ENCODE measurements at places on chromosomes 11 and 22. TPM values are rescaled to one million over a fixed set of nuclear protein-coding genes. Genes with fewer than 3 reads are reported as not detected.

The TRIM22 gene
- total RNA-seq: 1.4 TPM

The GAL3ST1 gene
- total RNA-seq: not detected

The OR51E2 gene
- not detected for total RNA-seq

The CEP126 gene
- 2.7 TPM for total RNA-seq

The OR8D1 gene
- not detected for total RNA-seq

The KCTD14 gene
- total RNA-seq: 0.66 TPM

The NLRX1 gene
- total RNA-seq: 12.4 TPM

The KDELR3 gene
- total RNA-seq: 10.9 TPM

The DDI1 gene
- total RNA-seq: not detected

The PRSS23 gene
- 180 TPM for total RNA-seq

The BUD13 gene
- 14.4 TPM for total RNA-seq

The CASP12 gene
- not detected for total RNA-seq

The OR4C3 gene
- not detected for total RNA-seq

The CFAP68 gene
- total RNA-seq: 32.0 TPM

The KIF18A gene
- total RNA-seq: 35.1 TPM

The GDPD4 gene
- total RNA-seq: not detected

The DRD4 gene
- 0.23 TPM for total RNA-seq

The POTEH gene
- total RNA-seq: not detected

The ZNF215 gene
- 3.3 TPM for total RNA-seq

The BRD1 gene
- 16.7 TPM for total RNA-seq

The PLAAT4 gene
- total RNA-seq: not detected

The TENM4 gene
- total RNA-seq: not detected

The BMAL1 gene
- total RNA-seq: 10.6 TPM
